ENCODE measurements at places on chromosomes 12 and 14.

DNA sequence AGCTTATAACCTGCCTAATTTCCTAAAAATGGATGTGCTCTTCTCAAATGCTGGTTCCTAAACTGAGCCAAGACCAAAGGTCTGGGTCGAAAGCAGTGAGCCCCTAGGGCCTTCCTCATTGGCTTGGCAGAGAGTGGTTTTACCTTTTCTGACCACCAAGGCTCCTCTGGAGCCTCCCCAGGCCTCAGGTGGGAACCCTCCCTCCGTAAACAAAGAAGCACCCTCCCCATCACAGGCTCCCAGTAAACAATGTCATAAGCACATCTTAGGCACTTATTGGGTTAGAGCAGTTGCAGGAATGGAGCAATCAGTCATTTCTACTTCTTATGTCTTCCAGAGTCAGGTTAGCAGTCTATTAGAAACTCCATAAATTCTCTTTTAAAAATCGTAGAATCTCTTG lies 6.0 kb downstream of the CHPT1 start:
- DNase-seq, result no peak

DNA sequence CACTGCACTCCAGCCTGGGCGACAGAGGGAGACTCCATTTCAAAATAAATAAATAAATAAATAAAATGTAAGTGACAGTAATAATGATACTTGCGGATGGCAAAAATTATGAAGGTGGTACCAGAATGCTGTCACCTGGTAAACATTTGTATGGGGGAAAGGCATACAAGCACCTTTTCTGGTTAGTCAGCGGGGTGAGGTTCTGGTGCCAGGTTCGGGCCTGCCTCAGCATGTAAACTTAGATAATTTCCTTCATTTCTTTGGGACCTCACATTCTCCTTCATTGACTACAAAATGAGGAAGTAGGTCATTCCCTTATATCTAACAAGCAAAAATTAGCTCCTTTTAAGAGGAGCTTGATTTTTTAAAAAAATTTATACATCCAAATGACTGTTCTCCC lies 10.8 kb downstream of the VTI1B start:
- peak; percentile 53 for DNase-seq

- no peak for DNase-seq
Observed at GRCh38 chr12:55874443-55874842, 31.7 kb upstream of the MMP19 start.

DNA sequence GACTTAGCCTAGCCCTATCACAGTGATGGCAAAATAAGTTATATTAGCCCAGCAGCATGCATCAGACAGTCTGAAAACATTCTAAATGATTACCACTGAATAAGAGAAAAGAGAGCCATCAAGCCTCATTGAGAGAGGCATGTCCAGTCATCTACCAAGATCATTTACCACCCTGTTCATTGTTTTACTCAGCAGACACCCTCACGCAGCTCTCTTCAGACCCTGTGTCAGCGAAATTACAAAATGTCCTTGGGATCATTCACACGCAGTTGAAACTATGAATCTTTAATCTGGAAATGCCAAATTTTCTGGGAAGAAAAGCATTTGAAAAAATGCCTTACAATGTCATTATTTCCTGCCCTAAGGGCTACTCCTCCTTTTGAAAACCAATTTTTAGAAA lies 89.5 kb downstream of the PTPRO start:
- DNase-seq, result no peak

GRCh38 chr12:102171951-102172350 lies 25.7 kb downstream of the PMCH start:
- no peak for DNase-seq

DNA sequence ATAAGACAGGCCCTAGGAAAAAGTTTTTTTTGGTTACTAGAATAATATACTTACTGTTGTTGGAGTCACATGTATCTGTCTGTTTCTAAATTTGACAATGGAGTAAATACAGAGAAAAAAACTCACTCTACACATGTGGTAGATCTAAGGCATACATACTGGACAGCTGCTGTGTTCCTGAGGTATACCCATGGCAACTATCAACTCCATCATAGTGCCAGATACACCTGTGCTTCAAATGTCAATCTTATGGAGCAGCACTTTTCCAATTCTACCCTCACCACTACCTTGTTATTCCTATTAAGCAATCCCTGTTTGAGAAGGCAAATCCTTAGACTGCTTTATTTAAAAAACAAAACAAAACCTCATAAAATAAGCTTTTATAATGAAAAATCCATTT lies 3.3 kb downstream of the ZCRB1 start:
- DNase-seq, result no peak

GRCh38 chr12:67915335-67915851 lies 73.9 kb upstream of the IFNG-AS1 start:
- DNase-seq, result no peak

DNA sequence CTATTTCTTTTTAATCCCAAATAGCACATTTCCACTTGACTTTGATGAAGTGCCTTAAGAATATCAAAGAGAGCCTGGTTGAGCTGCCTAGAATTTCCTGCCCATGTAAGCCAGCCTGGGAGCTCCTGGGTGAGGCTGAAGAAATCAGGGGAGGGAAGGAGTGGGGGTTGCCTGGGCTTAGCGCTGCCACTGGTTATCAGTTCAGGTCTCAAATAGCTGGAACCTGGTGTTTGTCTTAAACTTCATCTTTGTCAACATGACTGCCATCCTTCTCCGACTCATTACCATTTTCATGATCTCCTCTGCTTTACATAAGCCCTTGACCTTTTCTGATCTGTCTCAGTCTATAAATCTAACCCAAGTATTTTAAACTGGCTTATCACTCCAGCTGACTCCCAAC lies 151.5 kb downstream of the TTC8 start:
- DNase-seq, result no peak

GRCh38 chr12:57611827-57612710 lies 834 bp downstream of the ARHGEF25 start:
- DNase-seq, result no peak

DNA sequence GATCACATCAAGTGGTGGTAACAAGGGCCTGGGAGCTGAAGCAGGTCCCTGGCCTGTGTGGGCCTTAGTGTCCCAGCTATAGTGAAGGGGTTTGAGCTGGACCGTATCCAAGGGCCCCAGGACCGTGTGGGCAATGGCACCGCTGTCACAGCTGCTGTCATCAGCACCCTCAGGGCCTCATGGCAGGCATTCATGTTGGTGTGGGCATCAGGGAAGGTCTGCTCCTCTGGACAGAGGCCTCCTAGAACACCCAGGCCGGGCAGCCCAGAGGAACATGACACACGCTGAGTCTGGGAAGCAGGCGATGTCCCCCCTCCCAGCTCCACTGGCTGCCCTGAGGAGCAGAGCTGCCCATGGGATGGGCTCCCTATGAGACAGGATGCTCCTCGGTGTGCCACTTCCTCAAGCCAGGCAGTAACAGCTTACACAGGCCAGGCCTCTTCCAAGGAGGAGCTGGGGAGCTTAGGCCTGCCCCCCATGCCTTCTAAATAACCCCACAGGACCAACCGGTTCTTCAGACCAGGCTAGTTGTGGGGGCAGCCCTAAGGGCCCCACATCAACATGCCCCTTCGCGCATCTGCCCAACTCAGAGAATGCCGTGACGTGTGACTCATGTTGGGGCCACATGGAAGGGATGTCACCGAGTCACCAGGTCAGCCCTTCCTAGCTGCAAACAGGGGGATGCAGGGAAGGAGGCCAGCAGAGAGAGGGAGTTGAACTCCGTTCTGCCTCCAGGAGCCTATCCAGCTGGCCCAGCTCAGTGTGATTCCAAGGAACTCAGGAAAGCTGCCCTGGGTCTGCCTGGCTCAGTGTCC lies 80.4 kb downstream of the PITPNM2 start:
- DNase-seq, result no peak

DNA sequence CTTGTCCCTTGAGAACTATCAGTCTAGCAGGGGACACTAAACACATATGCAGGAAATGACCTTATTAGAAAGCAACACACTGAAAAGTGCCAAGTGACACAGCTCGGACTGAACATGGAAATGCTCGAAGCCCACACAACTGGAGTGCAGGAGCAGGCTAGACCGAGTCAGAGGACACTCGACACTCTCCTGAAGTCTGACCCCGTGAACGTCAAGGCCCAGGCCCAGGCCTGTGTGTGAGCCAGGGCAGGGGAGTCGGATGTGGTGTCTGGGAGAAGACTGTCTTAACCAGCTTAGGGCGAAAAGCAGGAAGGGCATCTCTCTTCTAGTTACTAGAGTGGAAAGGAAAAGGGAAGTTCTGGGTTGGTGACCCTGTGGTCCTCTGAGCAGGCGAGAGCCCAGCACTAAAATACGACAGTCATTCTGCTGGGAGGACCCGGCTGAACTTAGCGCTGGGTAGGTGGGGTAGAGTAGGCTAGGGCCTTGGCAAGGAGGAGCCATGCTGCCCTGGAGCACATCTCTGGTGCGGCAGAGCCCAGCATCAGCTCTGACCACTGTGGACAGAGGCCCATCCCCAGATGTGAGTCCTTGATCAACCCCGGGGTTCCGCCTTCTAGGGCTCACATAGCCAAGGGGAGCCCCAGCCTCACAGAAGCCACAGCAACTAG lies 93.0 kb downstream of the NTF3 start:
- no peak for DNase-seq

- no peak for DNase-seq
Observed at GRCh38 chr14:65432361-65432948, 19.9 kb downstream of the FUT8 start.

GRCh38 chr12:111529424-111530368 lies 69.4 kb downstream of the ATXN2 start:
- peak; percentile 84 for DNase-seq

GRCh38 chr14:34460841-34461240 lies 1.2 kb downstream of the SPTSSA start:
- no peak for DNase-seq

DNA sequence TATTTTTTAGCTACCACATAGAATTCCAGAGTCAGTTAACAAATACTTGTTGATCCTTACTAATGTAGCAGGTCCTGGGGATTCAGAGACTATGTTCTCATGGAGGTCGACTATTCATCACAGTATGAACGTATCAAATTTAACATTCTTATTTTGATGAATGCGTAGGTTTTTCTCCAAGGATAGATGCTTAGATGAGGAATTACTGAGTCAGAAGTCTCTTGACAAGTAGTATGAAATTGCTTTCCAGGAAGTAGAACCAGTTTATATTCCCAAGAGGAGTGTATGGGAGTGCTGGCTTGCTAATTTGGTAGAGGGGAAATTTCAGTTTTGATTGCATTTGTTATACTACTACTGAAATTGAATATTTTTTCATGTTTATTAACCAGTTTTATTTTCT lies 42.8 kb upstream of the CRADD start:
- DNase-seq, result no peak

- no peak for DNase-seq
Observed at GRCh38 chr12:65608319-65608916, 215.9 kb upstream of the HMGA2 start.

GRCh38 chr12:12685305-12685704 lies 10.7 kb downstream of the GPR19 start:
- DNase-seq, result no peak

DNA sequence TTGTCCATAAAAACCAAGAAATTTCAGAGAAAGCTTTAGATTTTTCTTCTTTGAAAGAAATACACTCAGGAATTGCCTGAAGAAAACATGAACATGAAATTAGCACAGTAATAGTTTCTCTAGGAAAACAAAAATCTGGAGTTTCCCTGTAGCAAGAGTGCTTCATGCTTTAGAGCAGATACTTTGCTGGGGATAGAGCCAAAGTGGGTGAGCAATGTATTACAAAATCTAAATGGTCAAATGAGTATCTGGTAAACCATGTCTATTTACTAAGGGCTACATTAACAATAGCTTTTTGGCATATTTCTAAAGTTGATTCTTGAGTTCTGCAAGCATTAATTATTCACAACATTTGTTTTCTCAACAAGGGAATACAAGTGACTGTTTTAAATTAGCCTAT lies 26.2 kb downstream of the AVPR1A start:
- no peak for DNase-seq

DNA sequence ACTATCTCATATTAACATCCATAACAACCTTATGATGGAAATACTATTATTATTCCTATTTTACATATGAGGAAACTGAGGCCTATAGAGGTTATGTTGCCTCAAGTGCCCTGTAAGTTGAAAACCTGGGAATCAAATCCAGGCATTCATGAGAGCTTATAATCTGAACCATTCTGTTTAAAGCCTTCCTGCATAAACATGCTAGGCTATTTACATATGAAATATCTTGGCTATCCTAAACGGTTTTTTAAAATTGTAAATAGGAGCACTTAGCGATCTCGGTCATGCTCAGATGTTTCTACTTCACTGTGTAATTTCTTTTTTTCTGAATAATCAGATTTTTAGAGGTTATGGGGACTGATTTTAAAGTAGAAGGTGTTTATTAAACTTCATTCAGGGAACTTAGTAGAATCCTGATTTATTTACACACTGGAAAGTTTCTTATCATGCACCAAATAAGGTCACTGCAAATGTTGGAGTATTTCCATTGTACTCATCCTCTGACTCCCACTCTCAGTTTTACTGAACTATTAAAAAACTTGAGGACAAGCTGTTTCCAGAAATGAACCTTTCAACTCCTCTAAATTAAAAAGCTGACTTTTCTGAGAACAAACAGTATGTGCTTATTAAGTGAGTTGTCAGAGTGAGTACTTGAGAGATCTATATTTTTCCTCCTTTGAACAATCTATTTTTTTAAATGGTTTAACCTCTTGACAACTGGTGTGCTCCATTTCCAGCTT lies 141.7 kb downstream of the PIK3C2G start:
- no peak for DNase-seq

DNA sequence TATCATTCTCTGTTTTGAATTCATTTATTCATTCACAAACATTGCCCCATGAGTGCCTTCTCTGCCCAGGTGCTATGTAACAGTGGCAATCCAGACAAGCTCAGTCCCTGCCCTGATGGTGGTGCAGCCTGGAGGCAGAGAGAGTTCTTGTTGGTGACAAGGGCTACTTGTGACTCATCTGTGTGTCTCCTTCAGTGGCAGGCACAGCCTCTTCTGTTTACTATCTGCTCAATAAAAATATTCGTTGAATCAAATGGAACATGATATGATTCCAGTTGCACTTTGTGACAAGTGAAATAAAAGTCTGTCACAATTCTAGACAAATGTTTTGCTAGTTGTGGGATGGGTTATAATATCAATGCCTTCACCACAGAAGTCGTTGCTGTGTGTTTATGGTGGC lies 20.6 kb upstream of the CPM start:
- DNase-seq, result no peak

DNA sequence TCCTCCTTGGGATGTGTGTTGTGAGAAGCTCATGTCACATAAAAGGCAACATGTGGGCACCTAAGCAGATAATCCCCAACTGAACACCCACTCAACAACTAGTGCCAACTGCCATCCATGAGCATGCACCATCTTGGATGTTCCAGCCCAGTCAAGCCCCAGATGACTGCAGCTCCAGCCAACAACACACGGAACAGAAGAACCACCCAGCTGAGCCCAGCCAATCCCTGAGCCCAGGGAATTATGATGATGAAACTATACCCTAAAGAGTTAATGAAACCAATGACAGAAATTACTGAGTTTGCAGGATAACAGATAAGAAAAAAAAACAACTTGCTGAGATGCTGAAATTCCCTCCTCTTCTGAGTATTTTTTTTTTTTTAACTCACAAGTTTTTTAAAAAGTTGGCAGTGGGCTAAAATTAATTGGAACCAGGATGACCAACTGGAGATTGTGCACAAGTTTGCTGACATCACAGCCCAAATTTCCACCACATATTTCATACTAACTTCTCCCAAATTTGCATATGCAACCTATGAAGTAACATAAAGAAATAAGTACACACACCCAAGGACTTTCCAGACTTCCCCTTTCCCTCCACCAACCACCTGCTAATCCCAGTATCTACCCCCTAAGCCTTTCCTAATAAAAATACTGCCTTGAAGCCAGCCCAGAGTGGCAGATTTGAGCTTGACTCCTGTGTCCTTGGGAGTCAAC lies 124.5 kb downstream of the KSR2 start:
- DNase-seq, result no peak
